Effector CD4-positive, alpha-beta T cell (primary cell): ENCODE measurements at places on chromosomes 12 and 14.

GRCh38 chr14:61663312-61663979 lies 31.9 kb upstream of the HIF1A start:
- DNase-seq = no peak

- no peak for DNase-seq
These were observed 809 bp downstream of the AP1G2 start for GRCh38 chr14:23566778-23567185.

DNA sequence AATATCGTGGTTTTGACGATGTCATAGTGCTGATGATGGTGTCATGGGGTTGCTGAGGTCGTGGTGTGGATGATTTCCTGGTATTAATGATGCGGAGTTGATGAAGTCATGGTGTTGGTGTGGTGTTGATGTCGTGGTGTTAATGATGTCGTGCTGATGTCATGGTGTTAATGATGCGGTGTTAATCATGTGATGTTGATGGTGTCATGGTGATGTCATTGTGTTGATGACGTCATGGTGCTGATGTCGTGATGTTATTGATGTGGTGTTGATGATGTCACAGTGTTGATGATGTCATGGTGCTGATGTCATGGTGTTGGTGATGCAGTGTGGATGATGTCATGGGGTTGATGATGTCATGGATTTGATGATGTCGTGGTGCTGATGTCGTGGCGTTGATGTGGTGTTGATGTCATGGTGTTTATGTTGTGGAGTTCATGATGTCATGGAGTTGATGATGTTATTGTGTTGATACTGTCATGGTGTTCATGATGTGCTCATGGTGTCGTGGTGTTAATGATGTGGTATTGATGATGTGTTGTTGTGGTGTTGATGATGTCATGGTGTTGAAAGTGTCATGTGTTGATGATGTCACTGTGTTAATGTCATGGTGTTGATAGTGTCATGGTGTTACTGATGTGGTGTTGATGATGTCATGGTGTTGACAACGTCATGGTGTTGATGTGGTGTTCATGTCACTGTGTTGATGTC lies 48.5 kb upstream of the RIMBP2 start:
- no peak for DNase-seq

DNA sequence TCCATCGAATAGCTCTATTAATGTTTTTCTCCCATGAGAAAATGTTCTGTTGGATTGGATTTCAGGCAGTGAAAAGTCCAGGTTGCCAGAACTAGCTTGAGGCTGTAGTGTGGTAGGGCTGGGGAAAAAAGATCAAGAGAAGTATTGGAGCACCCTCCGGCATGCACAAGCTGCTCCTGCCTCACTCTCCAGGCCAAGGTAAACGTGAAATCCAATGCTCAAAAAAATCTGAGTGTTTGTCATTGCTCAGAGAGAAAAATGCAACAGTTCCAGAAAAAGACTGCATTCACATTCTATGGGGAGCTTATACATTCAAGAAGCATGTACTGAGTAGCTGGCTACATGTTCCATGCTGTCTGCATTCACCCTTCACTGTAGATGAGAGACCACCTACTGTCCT lies 680.9 kb upstream of the TBX3 start:
- DNase-seq = no peak

- no peak for DNase-seq
These were observed 65.4 kb upstream of the TBPL2 start for GRCh38 chr14:55505846-55506245.

- DNase-seq = no peak
These were observed 75.2 kb upstream of the PLEKHG3 start for GRCh38 chr14:64628940-64629408.

DNA sequence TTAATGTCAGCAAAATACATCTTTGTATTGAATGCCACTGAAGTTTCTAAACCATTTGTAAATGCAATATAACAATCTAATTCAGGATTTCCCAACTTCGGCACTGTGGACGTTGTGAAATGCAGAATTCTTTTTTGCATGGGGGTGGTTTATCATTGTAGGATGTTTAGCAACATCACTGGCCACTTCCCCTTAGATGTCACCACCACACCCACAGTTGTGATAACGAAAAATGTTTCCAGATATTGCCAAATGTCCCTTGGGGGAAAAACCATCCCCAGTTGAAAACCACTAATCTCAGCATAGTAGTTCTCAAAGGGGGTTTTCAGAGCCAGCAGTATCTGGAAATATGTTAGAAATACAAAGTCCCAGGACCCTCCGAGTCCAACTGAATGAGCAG lies 203.3 kb downstream of the NAV3 start:
- DNase-seq = no peak
